D341Med (cell line): ENCODE measurements at places on chromosomes 7 and 10.

DNA sequence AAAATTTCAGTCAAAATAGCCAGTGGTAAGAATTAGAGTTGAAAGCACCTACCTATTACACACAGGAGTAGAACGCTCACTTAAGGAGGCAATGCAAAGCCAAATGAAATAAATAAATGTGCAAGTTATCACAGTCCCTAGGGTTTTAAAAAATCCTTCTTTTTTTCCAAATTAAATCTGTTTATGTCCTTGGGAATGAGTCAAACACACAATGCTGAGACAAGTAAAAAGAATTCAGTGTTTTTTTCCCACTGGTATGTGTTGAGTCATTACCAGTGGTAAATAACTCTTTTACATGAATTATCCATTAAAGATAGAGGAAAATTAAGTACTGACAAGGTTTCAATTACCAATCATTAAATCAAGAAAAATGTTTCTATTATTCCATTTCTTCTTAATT is 438.6 kb downstream of the TNS3 start:
- no peak for DNase-seq

- DNase-seq: no peak
Measured at GRCh38 chr10:99765672-99766301, 16.7 kb upstream of the ABCC2 start.

GRCh38 chr7:137992550-137993394 is 9.1 kb downstream of the CREB3L2 start:
- no peak for DNase-seq

DNA sequence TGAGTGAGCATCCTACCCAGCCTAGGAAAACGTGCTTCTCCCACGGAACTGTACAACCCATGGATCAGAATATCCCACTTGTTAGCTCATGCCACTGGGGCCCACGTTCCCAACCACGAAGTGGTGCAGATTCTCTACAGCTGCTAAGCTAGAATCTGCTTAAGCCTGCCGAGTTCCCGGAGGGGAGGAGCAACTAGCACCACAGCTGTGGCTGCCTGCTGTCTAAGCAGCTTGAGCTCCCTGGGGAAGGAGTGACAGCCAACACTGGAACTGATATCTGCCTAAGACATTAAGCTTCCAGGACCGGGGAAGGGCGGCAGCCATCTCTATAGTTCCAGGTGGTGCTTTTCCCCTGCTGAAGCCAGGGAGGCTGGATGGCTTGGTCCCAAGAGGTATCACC is 334.7 kb upstream of the CHRM2 start:
- DNase-seq: peak; percentile 82

DNA sequence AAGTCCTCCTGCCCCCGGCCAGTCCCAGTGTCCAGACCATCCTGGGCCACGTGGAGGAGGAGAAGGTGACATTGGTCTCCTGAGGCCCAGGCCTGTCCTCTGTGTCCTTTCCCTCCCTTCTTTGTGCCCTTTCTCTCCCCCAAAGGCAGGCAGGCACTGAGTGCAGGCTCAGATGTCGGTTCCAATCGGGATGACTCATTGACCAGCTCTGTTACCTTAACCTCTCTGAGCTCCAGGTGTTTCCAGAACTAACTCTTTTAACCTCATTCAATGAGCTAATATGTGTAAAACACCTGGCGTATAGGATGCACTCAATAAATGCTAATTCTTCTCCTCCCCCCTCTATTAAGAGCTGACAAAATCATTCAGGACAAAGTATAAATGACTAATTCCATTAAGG is 25.7 kb downstream of the MACROH2A2 start:
- DNase-seq: no peak

DNA sequence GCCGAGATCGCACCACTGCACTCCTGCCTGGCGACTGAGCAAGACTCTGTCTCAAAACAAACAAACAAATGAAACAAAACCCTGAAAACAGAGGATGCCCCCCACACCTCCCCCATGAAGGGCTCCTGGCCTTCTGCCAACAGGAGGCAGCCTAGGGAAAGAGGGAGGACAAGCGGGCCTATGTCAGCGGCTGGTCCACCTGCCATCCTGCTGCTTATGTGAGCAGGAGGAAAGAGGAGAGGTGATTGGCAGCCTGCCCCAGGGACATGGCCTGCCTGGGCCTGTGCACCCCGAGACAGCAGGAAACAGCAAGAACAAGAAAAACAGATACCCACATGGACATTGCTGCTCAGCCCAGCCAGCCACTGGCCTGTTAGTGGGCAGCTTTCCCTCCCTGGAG is 9.1 kb upstream of the ZNF316 start:
- no peak for DNase-seq

DNA sequence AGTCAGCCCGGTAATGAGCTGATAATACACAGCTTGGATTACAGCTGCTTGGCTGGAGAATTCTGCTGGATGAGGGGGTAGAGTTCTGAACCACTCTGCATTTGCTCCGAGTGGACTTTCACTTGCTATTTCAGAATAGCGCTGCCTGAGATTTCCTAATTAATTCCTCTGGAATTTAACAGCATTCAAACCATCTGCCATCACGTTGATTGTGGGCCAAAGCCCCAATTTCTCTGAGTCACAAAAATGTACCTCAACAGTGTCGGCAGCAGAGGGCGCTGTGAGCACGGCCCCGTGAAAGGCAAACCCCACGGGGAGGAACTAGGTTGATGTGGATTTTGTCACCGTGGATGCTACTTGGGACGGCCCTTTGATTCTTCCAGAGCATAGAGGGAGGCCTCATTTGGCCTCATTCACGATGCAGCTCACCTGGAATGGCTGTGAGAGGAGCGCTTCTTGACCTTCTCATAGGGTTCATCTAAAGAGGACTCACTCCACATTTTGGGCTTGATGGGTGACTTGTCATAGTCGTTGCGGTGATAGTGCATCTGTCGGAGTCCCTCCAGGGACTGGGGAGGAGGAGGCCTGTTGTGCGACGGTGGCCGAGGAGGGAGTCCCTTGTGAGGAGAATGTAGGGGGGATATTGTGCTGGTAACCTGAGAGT is 73.3 kb downstream of the PRPF18 start:
- peak; percentile 80 for DNase-seq

GRCh38 chr10:130428936-130429335 is 292.7 kb downstream of the GLRX3 start:
- no peak for DNase-seq

DNA sequence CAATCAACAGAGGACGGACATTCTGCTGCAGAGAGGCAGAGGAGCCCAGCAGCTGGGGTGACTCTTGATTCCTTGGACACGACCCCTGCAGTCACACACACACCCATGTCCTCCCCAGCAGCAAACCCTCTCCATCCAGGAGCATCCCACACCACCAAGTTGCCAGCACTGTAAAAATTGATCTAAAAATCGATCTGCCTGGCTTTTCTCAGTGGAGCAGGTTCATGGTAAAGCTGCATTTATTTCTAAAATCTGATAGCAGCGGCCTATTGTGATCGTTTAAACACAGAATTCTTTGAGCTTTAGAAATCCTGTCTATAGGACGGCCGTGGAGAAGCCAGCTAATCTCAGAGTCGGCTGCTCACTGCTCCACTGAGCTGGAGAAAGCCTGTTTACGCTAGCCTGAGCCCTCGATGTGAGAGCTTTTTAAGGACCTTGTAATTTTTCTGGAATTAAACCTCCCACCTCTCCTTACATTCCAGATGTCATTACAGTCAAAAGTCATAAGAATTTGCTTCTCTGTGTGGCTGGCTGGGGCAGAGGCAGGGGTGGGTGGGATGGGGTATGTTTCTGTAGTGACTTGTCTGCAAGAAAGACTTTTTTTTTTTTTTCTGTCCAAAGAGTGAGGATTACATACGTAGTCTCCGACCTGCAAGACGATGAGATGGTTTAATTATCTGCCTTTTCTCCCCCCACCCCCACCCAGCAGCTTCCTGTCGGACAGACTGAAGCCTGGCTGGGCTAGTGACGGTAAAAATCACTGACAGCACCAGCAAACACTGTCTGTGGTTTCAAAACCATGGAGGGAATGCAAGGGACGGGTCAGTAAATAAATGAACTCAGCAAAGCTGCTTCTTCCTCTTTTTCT is 31.6 kb downstream of the TRIM8 start:
- no peak for DNase-seq

DNA sequence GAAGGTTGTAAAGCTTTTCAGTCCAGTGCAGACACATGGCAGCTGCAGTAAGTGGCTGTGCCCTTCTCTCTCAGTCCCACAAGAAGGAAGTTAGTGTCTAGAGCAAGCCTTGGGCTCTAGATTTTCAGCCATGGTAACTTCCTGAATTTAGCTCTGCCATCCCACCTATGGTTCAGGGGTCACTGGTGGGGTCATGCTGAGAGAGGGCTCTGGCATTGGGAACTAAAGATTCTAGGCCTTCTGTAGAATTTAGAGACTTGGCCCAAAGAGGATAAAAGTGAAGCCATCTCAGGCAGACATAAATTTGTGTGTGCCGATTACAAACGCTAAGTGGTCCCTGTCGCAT is 113.5 kb downstream of the COL13A1 start:
- no peak for DNase-seq

DNA sequence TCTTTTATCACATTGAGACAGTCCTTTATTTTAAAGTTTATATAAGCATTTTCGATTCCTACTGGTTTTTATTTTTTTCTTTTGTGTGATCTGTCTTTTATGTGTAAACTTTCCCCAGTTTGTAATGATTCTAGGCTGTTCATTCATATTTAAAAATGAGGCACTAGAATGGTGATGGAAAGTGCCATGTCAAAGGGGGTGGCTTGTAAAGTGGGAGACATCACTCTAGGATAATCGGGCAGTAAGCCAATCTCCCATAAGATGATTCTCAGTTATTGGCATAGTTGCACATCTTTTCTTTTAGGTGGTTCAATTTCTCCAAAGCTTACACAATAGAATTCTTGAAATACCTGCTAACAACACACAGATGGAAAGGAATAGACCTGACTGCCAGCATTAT is 90.4 kb downstream of the ABCA13 start:
- DNase-seq: no peak

DNA sequence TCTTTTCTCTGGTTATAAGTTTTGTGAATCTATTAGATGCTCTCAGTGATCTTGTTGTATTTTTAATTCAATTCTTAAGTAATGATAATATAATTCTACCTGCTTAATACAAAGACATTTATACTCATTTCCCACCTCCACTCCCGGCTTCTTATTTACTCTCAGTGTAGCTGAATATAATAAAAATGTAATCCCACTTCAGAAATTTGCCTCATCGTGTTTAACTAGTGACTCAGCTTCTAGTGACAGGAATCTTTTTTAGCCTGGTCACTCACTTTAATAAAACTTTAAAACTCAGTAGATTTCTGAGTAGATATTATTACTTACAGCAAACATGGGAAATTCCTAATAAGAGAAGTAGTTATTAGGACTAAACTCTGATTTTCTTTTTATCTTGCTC is 1506.2 kb upstream of the LRRTM3 start:
- DNase-seq: no peak
